ENCODE measurements at places on chromosomes 2 and 18.

DNA sequence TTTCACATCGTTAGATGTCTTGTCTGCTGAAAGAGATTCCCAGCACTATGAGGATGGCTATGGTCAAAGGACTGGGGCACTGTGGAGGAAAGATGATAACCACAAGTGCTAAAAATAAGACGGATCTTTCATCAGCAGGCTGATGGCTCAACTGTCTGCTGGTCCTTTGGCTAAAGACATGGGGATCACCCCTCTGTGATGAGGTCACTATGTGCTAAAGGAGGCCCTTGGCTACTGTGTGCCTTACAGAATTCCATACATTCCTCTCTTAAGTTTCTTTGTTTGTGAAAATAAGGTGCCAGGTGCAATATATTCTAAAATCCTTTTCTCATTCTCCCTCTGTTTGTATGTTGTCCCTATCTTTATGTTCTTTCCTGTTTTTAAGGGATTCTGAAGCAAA lies 39.7 kb upstream of the LYPD6 start:
- DNase-seq: no peak

- DNase-seq: no peak
Observed at GRCh38 chr2:12074126-12074844, 327.9 kb downstream of the LPIN1 start.

- DNase-seq: no peak
Observed at GRCh38 chr2:11505652-11506610, 27.9 kb upstream of the GREB1 start.

DNA sequence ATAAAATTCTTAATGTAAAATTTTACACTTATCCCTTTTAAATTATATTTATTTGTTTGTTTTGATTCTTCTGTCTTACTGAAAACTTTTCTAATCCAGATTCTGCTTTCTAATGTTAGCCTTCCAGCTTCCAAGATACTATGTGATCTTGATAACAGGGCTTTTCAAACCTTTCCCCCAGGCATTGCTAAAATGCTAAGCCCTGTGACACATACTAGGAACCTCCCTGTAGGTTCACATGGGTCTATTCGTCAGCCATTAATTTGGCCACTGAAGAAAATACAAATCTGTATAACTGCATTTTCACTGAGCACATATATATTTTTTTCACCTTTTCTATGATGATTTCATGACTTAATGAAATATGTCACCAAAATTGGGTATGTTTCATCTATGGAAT lies 92.8 kb upstream of the MAP4K3 start:
- DNase-seq: no peak

GRCh38 chr2:223585666-223586065 lies 16.5 kb downstream of the SCG2 start:
- DNase-seq: no peak

DNA sequence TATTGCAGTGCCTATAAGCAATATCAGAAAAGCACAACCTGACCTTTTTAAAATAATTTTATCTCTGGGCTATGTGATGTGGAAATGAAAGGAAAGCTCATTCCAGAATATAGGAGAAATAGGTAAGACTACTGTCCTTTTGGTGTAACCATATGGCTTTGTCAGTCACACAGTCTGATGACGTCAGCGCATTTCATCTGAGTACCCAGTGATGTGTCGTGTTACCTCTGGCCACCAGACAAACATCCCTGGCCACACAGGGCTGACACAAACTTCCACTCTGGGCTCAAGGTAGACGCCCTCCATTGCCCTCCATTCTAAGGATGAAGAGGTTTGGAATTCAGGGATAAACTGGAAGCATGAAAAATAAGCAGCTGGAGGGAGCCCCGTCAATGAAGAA lies 506.7 kb downstream of the CMPK2 start:
- no peak for DNase-seq

- no peak for DNase-seq
Observed at GRCh38 chr18:35038881-35039491, 2.2 kb upstream of the MAPRE2 start.

- DNase-seq: no peak
Observed at GRCh38 chr2:147438882-147439281, 405.9 kb upstream of the ACVR2A start.

- DNase-seq: no peak
Observed at GRCh38 chr18:45839414-45840395, 14.2 kb downstream of the SIGLEC15 start.

- no peak for DNase-seq
Observed at GRCh38 chr2:187169864-187170263, 278.2 kb downstream of the CALCRL start.

GRCh38 chr2:62381656-62382055 lies 124.3 kb downstream of the TMEM17 start:
- no peak for DNase-seq

DNA sequence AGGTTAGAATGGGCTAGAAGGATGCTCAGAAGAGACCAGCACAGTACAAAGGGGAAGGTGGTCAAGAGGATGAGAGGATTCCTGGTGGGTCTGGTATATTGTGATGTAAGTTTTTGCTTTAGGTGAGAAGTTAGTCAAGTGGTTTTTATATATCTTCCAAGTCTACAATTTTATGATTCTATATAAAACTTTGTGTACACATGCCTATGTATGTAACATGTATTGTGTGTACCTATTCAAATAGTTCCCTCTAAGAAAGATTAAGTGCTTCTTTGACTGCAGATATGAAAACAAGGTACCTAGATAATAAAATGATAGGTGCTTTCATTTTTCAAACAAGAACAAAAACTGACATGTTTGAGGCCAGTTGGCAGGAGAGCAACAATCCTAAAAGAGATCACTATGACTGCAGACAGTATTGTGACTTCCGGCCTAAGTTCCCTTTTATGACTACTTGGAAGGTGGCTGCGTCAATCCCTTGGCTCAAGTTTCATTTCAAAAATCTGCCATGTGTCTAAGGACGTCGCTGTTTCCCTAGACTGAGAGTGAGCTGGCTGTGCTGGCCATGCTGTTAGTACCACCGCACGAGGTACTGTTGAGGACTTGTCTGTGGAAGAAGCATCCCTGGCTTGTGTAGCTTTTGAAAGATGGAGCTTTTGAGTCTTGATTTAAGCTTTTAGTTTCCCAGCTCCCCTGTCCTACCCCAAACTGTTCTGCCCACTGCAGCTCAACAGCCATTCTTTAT lies 123.1 kb downstream of the PRPF40A start:
- DNase-seq: no peak

DNA sequence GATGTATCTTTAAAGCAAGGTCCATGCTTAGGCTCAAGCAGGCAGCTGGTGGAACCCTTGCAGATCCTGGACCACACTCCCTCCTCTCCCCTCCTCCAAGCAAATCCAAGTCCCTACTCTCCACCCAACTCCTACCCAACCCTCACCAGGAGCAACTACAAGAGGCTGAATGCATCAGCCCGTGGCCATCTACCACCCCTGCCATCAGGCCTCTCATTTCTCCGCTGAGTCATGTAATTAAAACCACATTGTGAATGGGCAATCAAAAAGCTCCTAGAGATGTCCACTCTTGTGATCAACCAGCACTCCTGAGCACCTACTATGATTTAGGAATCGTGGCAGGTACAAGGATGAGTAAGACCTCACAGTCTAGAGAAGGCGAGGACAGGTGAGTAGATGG lies 142.2 kb upstream of the CAPN13 start:
- DNase-seq: no peak

DNA sequence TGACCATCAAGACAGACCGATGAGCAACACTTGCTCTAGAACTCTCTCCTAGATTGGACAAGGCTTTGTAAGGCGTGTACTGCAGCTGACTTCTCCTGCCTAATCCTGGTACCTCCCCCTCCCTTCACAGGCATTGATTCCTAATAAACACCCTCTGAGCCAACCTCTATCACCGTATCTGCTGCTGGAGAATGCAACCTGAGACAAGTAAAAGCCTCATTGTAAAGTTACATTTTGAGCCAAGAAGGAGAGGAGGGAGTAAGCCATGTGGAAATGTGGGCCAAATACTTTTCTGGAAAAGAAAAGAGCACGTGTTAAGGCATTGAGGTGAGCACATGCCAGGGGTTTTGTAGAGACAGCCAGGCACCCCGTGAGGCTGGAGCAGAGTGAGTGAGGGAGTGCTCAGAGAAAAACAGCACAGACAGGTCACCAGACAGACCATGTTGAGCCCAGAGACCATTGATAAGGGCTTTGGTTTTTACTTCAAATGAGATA lies 2.6 kb upstream of the WDFY1 start:
- no peak for DNase-seq

DNA sequence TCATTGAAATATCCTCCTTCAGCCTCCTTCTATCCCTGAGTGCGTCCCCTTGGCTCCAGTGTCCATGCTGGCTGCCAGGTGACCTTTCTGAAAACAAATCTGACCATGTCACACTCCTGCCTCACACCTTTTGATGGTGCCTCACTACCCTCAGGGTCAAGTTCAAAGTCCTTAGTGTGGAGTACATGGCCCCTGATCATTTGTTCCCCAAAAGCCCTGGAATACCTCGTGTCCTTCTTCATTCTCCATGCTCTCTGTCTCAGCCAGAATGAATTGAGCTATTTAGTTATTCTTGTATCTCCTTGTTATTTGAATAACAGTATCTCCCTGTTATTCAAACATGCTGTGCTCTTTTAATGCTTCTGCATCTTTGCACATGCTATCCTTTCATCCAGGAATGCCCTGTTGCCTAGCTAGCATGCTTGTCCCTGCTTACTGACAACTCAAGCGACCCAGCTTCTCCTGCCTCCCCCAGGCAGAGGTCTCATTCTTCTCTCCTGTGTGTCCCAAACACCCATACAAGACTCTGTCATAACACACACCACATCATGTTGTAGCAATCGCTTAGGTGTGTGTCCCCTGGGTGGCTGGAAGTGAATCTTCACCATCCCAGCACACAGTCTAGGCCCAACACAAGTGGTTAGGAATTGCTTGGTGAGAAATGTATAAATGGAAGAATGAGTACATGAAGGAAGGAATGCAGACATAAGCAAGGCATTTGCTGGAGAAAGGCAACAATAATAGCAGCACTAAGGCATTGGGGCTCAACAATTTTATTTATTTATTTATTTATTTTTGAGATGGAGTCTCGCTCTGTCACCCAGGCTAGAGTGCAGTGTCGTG lies 144.0 kb downstream of the DDX1 start:
- no peak for DNase-seq

- DNase-seq: no peak
Observed at GRCh38 chr2:20578266-20578894, 72.5 kb downstream of the HS1BP3 start.

DNA sequence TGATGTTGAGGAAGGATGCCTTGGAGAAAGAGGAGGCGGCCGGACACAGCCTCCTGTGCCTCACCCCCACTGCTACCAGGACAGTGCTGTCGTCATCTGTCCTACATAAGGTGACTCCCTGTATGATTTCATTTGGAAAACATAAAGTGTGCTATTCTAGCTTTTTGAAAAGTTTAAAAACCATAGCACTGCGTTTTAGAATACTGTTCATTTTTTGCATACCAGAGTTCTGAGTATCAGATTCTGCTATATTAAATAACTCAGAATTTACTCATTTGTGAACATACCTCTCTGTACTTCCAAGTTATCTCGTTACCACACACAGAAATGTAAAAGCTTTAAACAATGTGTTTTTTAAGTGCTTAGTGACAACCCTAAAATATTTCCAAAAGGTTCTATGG lies 302.9 kb downstream of the LRRTM1 start:
- no peak for DNase-seq

DNA sequence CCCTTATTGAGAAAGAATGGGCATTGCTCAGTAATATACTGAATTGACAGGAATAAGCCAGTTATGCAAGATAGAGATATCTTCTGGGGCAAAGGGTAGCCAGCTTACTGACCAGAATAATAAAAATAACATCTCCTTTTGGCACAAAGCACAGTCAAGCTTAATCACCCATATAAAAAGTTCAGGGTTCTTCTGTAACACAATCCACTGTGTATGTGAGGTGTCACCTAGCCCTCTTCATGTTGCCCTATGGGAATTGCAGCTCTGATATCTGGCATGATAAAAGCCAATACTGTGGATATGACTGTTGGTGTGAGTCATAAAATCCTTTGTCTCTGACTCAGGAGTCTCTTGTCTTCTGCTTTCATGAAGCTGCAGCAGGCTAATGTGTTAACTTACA lies 90.8 kb downstream of the DSEL start:
- DNase-seq: no peak

- DNase-seq: no peak
Observed at GRCh38 chr2:237664151-237664550, 36.8 kb downstream of the LRRFIP1 start.

GRCh38 chr2:134957477-134957876 lies 38.9 kb downstream of the CCNT2 start:
- DNase-seq: no peak

GRCh38 chr2:209773377-209773776 lies 1.7 kb downstream of the UNC80 start:
- no peak for DNase-seq

GRCh38 chr2:187991389-187991788 lies 300.3 kb upstream of the GULP1 start:
- no peak for DNase-seq

DNA sequence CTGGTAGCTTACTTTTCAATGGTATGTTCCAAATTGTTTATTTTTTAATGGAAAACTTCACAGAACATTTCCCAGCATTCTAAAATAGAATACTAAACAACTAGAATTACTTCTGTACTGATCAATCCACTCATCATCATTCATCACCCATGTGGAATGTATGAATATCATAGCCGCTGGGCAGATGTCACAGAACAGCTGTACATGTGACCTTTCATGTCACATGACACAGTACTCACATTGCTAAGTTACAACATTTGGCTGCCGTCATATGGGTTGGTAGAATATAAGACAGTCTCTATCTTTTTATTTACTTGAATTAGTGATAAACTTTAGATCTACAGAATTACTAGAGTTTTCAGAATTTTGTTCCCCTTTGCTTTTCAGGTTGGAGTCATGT lies 387.6 kb downstream of the ZEB2 start:
- no peak for DNase-seq

- no peak for DNase-seq
Observed at GRCh38 chr2:236517251-236518031, 52.2 kb upstream of the ACKR3 start.

- no peak for DNase-seq
Observed at GRCh38 chr18:63928331-63928730, 20.6 kb downstream of the SERPINB10 start.

DNA sequence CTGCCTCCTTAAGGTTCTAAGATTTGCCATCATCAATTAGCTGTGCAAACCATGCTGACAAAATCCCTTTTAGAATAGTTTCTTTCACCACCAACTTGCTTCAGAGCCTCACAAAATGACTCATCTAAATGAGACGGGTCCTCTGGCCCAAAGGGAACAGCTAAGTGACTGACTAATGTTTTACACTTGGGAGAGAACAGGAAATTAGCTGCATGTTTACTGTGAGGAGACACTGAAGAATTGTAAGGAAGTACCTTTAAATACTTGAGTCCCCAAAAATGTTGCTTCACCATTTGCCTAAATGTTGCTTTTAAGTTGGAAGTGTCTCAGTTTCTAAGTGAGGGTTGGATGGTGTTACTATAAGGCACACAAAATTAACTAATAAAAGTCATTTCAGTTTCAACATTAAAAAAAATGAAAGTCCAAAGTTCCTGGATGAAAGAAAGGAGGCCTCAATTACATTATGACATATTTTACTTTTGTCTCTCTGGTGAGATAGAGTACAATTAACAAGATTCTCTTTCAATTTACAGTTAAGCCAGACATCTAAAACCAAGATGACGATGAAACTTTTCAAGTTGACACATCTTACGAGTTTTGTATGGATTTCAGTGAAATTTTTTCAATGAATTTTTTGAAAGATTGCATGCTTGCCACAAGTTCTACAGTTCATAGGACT lies 229.1 kb upstream of the FN1 start:
- DNase-seq: no peak

Measured in stimulated activated CD8-positive, alpha-beta memory T cell treated with anti-CD3 and anti-CD28 coated beads, Interleukin-15, amount 100 ng/mL, for 1 hour (primary cell).